Epithelial cell of proximal tubule (primary cell): ENCODE measurements at places on chromosomes 12 and 14. TPM values are rescaled to one million over a fixed set of nuclear protein-coding genes. Genes with fewer than 3 reads are reported as not detected.

LRTM2 gene
- total RNA-seq, result not detected in 2 replicates

IFNG-AS1 gene
- total RNA-seq, result not detected in 2 replicates

PIWIL1 gene
- total RNA-seq, result not detected in 2 replicates

DNAH10 gene
- total RNA-seq, result 0.17 TPM in 1 of 2 replicates, not detected in the other

DYNLL1 gene
- 357 and 388 TPM in 2 replicates for total RNA-seq

CMTM5 gene
- total RNA-seq, result not detected in 2 replicates

DNAJC22 gene
- total RNA-seq, result 0.40 and 1.0 TPM in 2 replicates

LRP1-AS gene
- not detected in 2 replicates for total RNA-seq

AKAP3 gene
- total RNA-seq, result 0.06 and 1.0 TPM in 2 replicates

RXYLT1 gene
- total RNA-seq, result 12.3 and 21.3 TPM in 2 replicates

SCNN1A gene
- total RNA-seq, result 15.6 and 52.2 TPM in 2 replicates

CAPS2 gene
- 0.06 and 1.7 TPM in 2 replicates for total RNA-seq

ETFBKMT gene
- 0.29 and 0.63 TPM in 2 replicates for total RNA-seq

INSM2 gene
- total RNA-seq, result not detected in 2 replicates

AGAP2 gene
- under 0.01 TPM in 1 of 2 replicates, not detected in the other for total RNA-seq

MORN3 gene
- total RNA-seq, result 0.81 TPM in 1 of 2 replicates, not detected in the other

OTX2 gene
- not detected in 2 replicates for total RNA-seq

ERG28 gene
- total RNA-seq, result 14.6 and 18.2 TPM in 2 replicates

KRT72 gene
- total RNA-seq, result not detected in 2 replicates

VEZT gene
- 69.1 and 99.4 TPM in 2 replicates for total RNA-seq

RBMS2 gene
- total RNA-seq, result 23.9 and 31.0 TPM in 2 replicates

HNF1A gene
- 0.17 and 0.36 TPM in 2 replicates for total RNA-seq

FAM90A1 gene
- 0.23 TPM in 1 of 2 replicates, not detected in the other for total RNA-seq

NKX2-1 gene
- total RNA-seq, result not detected in 2 replicates

MYO1H gene
- not detected in 2 replicates for total RNA-seq

HOTAIR gene
- 0.14 TPM in 1 of 2 replicates, not detected in the other for total RNA-seq

TAC3 gene
- total RNA-seq, result not detected in 2 replicates

MDGA2 gene
- 0.07 and 0.23 TPM in 2 replicates for total RNA-seq

RNASE7 gene
- 0.86 TPM in 1 of 2 replicates, not detected in the other for total RNA-seq

SYCP3 gene
- under 0.01 TPM in 1 of 2 replicates, not detected in the other for total RNA-seq

FITM1 gene
- not detected in 2 replicates for total RNA-seq

SLC8B1 gene
- 26.0 and 26.6 TPM in 2 replicates for total RNA-seq

NT5DC3 gene
- 7.5 and 10.3 TPM in 2 replicates for total RNA-seq

SLC6A15 gene
- total RNA-seq, result 1.4 and 2.3 TPM in 2 replicates
